Small intestine (tissue), 16 donors: ENCODE measurements at places on chromosomes 2 and 18.

- DNase-seq: peak; percentile 85
Measured at GRCh38 chr18:35407871-35408481, 30.8 kb upstream of the ZNF396 start.

DNA sequence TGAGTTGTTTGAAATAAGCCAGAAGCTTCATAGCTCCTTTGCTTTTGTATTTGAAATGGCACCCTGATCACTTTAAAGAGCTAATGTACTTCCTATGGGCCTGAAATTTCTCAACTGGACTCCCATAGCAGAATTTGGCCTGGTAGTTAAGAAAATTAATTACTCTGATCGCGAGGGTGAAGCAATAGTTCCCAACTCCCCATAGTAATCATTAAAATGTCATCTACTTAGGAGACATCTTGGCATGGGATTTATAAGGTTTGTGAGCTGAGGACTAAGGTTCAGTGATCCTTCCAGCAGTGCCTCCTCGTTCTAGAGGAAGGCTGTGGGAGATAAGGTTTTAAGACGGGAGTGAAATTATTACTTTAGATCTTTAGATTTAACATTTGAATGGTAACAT, 581.0 kb downstream of the ARHGAP15 start:
- no peak for DNase-seq

DNA sequence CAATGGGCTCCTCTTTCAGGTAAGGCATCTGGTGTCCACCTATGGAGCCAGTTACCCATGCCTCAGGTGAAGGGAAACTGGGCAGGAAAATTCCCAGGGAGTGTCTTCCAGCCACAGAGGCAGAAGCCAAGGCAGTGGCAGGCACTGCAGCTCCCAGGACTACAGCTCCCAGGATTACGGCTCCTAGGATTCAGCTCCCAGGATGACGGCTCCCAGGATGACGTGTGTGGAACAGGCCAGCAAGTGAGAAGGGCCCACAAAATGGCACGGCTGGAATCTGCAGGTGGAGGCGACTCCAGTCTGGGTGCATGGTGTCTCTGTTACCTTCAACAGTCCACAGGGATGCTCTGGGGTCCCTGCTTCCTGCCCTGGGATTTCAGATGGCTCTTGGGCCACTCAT, 92.1 kb downstream of the PTGR3 start:
- DNase-seq: no peak

DNA sequence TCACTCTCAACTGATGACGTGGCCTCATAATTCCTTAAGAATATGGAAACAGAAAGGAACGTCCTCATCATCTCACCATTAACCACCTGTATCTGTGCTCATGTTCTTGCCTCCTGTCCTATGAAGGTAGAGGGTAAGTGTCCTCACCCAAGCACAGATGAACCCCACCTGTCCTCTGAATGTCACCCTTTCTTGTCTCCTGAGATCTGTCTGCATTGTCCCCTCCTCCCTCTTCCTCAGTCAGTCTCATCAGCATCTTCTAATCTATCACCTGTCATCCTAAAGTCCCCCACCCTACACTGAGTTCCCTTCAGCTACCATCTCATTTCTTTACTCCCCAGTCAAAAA, 39.4 kb upstream of the LPIN2 start:
- no peak for DNase-seq

DNA sequence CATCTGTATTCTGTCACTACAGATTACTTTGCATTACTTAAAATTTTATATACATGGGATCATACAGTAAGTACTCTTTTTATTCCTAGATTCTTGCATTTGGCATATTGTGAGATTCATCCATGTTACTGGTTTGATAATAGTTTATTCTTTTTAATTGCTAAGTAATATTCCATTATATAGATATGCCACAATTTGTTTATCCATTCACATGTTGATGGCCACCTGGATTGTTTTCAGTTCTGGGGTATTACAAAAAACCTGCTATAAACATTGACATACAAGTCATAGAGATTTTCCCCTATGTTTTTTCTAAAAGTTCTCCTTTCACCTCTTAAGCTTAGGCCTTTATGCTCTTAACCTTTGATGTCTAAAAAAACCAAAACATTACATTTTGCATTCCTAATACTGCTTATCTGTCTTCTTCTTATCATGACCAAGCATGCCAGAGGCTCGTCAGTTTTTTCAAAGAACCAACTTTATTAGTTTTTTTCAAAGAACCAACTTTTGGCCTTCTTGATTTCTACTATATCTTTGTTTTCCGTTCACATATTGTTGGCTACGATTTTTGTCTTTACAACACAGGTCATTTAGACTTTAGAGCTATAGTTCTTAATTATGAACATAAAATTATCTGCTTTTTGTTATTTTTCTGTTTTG, 86.9 kb downstream of the ATAD2B start:
- no peak for DNase-seq

- no peak for DNase-seq
Measured at GRCh38 chr2:183752571-183752970, 628.3 kb downstream of the NUP35 start.

- no peak for DNase-seq
Measured at GRCh38 chr2:10934308-10934978, 22.7 kb downstream of the KCNF1 start.

DNA sequence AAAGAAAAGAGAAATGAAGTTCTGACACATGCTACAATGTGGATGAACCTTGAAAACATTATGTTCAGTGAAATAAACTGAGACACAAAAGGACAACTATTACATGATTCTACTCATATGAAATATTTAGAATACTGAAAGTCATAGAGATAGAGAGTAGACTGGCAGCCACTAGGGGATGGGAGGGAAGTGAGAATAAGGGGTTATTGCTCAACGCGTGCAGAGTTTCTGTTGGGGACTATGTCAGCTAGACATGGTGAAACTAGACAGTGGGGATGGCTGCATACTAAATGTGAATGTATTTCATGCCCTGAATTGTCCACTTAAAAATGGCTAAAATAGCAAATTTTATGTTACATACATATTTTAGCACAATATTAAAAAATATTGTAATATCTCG, 108.7 kb upstream of the ATL2 start:
- no peak for DNase-seq

DNA sequence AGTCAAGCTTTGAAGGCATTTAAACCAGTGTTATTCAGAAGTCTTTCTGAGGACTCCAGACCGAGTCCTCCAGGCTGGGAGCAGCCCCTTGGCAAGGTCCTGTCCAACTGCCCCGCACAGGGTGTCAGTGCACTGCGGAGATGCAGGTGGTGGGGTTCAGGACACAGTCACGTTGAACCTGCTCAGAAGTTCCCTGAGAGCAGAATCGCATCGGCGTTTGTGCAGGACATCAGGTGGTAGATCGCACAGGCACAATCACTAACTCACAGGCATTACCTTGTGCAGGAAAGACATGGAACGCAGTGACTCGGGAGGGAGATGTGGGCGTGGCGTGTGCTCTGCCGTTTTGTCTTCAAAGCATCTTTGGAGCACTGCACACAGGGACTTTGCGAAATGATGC, 10.4 kb downstream of the COPS9 start:
- DNase-seq: no peak
